Stimulated activated CD8-positive, alpha-beta memory T cell treated with anti-CD3 and anti-CD28 coated beads, Interleukin-15, amount 100 ng/mL, for 24 hours (primary cell): ENCODE measurements at places on chromosomes 7 and 10.

DNA sequence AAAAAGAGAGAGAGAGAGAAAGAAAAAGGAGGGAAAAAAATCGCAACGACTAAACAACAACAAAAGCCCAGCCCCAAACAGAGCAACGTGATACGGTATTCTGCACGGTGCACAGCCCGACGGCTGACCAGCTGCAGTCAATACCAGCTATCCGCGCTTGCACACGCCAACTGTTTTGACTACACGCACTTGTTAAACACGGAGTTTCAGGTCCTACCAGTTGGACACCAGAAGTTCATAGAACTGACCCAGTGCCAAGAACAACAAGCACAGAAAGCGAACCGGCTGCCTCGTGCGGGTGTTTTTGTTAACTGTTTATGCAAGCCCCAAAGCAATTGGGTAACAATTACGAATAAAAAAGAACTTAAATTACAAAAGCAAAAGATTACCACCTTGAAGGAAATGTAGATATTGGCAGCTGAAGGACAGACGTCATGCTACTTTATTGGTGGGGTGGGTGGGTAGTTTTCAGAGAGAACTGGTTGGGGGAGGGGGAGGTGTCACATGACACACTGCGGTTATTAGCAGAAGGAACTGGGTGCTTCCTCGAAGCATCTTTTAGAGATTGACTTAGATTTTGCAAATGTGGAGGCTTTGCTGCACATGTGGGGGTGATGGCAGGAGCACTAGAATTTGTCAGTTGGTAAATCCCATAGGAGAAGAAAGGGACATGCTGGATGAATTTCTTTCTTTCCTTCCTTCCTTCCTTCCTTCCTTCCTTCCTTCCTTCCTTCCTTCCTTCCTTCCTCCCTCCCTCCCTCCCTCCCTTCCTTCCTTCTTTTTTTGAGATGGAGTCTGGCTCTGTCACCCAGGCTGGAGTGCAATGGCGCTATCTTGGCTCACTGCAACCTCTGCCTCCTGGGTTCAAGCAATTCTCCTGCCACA is 110.6 kb upstream of the EFCAB10 start:
- no peak for DNase-seq

- DNase-seq: no peak
Measured at GRCh38 chr7:42097752-42098151, 139.3 kb downstream of the GLI3 start.

DNA sequence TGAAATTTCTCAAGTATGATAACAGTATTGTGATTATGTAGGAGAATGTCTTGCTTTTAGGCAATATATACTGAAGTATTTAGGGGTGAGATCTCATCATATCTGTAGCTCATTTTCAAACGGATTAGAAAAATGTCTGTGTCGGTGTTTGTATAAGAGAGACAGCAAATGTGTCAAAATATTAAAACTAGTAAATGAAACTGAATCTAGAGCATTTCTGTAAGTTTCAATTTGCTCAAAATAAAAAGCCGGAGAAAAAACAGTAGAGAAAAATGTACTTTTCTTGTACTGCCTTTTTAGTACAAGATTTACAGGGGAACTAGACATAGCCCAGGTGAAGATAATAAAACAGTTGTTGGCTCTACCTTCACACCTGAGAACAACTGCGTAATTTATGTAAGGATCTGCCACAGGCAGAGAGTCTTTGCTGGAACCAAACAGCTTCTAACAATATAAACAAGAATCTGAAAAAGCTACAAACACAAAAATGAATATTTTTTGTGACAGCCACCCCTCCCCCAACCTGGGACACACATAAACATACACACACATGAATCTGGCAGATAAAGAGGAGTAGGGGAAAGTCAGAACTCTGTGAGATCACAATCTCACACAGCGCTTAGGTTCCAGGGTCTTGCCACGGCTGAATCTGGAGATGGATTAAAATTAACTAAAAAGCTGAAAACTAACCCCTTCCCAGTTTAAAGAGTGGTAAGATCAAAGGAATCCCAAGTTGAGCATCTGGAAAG is 153.3 kb downstream of the AVL9 start:
- DNase-seq: no peak

- DNase-seq: no peak
Measured at GRCh38 chr10:103986360-103986759, 19.4 kb downstream of the SLK start.

GRCh38 chr7:66597461-66597860 is 31.2 kb upstream of the KCTD7 start:
- no peak for DNase-seq

DNA sequence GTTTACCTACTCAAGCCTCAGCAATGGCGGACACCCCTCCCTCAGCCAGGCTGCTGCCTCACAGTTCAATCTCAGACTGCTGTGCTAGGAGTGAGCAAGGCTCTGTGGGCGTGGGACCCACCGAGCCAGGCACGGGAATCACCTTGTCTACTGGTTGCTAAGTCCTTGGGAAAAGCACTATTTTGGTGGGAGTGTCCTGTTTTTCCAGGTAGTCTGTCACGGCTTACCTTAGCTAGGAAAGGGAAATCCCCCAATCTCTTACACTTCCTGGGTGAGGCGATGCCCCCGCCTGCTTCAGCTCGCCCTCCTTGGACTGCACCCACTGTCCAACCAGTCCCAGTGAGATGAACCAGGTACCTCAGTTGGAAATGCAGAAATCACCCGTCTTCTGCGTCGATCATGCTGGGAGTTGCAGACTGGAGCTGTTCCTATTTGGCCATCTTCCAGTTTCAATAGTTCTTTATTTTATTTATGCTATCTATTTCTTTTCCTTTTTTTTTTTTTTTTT is at the start of gene HYAL4:
Gene HYAL4 (plus strand): TSS at position 458 of the 508 bp plus-strand sequence. CDS start 23,105 bp downstream, outside the sequence.
- DNase-seq: no peak

DNA sequence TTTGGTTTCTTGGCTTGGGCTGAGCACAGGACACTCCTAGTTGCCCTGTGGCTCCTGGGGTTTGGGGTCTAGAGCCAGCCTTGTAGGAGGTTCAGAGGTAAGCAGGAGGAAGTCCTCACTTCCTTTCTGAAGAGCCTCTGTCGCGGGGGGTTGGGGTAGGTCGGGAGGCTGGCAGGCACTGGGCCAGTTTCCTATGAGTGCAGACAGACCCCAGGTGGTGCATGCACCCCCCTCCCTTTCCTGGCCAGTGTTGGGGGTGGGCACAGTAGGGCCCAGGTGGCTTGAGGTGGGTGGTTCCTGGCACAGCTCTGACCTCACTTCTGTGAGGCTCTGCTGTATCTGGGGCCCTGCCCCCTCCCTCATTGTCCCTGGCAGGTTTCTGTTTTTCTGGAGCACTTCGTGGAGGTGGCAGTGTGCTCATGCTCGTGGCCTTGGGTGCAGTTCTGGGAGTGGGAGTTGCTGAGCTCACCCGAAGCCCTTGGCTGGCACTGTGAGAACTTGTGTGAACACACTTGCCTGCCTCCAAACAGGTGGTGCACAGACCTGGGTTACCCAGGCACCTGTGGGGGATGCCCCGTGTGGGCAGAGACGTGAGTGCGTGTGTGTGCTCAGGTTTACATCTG is 1.8 kb downstream of the PALD1 start:
- no peak for DNase-seq
